ENCODE measurements at places on chromosomes 1 and 21. TPM values are rescaled to one million over a fixed set of nuclear protein-coding genes. Genes with fewer than 3 reads are reported as not detected.

B3GALNT2 gene
- polyA plus RNA-seq: 10.6 TPM

C1orf115 gene
- 4.2 TPM for polyA plus RNA-seq

CENPF gene
- polyA plus RNA-seq: 90.9 TPM

GJA8 gene
- polyA plus RNA-seq: not detected

DNA sequence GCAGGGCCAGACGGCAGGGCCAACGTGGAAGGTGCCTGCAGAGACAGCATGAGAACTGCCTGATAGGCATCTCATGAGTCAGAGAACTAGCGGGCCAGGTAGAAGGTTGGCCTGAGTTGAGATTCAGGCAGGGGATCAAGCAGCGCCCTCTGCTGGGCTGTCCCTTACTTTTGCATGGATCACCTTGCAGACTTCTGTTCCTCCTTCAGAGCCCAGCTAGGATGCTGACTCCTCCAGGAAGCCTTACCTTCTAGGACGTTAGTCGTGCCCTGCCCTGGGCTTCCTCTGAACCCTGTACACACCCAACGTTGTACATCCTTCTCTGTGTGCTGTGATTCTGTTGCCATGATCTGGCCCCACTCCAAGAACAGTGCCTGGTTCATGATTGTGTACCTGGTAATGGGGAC lies 231.3 kb upstream of the VAMP3 start:
- H3K4me3 ChIP-seq: no peak overlapping the region
- DNase-seq: no peak
- H3K4me1 ChIP-seq: no peaks in the 10 kb centered on the region

- H3K4me1 ChIP-seq: no peaks in the 10 kb centered on the region
- H3K27ac ChIP-seq: no peak overlapping the region
- DNase-seq: no peak
- H3K27me3 ChIP-seq: peaks cover 3% of the 10 kb centered on the region
These were observed 8.3 kb upstream of the RIPK4 start for GRCh38 chr21:41775149-41775472.

DNA sequence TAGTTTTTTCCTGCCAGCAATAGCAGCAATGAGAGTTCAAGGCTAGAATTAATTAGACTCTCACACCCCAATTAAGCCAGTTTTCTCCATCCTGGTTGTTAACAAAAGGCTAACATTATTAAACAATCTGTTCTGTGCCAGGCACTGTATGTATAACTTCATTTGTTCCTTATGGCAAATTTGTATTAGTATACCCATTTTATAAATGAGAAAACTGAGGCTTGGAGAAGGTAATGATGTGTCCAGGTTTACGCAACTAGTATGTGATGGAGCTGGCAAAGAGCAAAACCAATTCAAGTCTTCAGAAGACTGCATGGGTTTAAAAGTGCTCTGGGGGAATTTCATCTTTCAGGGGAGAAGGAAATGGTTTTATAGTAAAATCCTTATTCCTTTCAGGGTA lies 38.3 kb upstream of the SLC9A1 start:
- H3K27me3 ChIP-seq: no peaks in the 10 kb centered on the region
- H3K27ac ChIP-seq: no peak overlapping the region
- no peaks in the 10 kb centered on the region for H3K4me1 ChIP-seq
- H3K4me3 ChIP-seq: no peak overlapping the region
- H3K36me3 ChIP-seq: no peaks in the 10 kb centered on the region

- H3K4me1 ChIP-seq: no peaks in the 10 kb centered on the region
These were observed 124.1 kb downstream of the OMA1 start for GRCh38 chr1:58422436-58422835.

DNA sequence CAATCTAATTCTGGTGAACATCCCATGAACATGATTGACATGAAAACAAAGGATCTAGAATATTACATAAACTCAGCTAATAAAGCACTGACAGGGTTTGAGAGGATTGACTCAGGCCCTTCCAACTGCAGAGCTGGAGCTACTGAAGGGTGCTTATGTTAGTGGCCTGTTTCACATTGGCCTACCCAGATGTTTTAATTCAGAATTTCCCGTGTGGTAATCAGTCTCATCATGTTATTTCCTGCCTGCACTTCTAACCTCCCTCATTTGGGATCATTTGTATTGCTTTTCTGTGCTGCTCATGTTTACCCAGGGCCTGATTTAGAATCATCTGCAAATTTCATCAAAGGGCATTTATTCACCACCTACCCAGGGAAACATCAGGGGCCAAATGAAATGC lies 270.3 kb downstream of the PLPP3 start:
- no peak overlapping the region for H3K27ac ChIP-seq
- DNase-seq: no peak
- no peaks in the 10 kb centered on the region for H3K4me1 ChIP-seq
- no peak overlapping the region for H3K4me3 ChIP-seq

GRCh38 chr1:111164151-111164550 lies 24.1 kb downstream of the CEPT1 start:
- H3K4me1 ChIP-seq: no peaks in the 10 kb centered on the region
- no peaks in the 10 kb centered on the region for H3K27me3 ChIP-seq
- H3K36me3 ChIP-seq: peaks cover 6% of the 10 kb centered on the region
- H3K27ac ChIP-seq: no peak overlapping the region
- DNase-seq: no peak
- H3K4me3 ChIP-seq: no peak overlapping the region

- H3K27ac ChIP-seq: no peak overlapping the region
- H3K36me3 ChIP-seq: no peaks in the 10 kb centered on the region
- H3K4me1 ChIP-seq: no peaks in the 10 kb centered on the region
- DNase-seq: no peak
These were observed 119.2 kb downstream of the PBX1 start for GRCh38 chr1:164678136-164678700.

Data from GM12878 (cell line).